ENCODE measurements at places on chromosomes 11 and 22.

GRCh38 chr11:74866557-74866956 lies 82.3 kb downstream of the XRRA1 start:
- no peak for DNase-seq

- DNase-seq: no peak
Observed at GRCh38 chr22:38452373-38453065, 2.5 kb downstream of the KCNJ4 start.

- DNase-seq: no peak
Observed at GRCh38 chr22:44638971-44639760, 62.8 kb upstream of the PRR5 start.

- no peak for DNase-seq
Observed at GRCh38 chr11:75430714-75431532, 2.1 kb downstream of the KLHL35 start.

GRCh38 chr11:132904607-132905006 lies 627.7 kb downstream of the OPCML start:
- no peak for DNase-seq

GRCh38 chr22:20595461-20595860 lies 88.1 kb downstream of the MED15 start:
- DNase-seq: no peak

- DNase-seq: no peak
Observed at GRCh38 chr11:47620836-47621378, 21.5 kb downstream of the MTCH2 start.

DNA sequence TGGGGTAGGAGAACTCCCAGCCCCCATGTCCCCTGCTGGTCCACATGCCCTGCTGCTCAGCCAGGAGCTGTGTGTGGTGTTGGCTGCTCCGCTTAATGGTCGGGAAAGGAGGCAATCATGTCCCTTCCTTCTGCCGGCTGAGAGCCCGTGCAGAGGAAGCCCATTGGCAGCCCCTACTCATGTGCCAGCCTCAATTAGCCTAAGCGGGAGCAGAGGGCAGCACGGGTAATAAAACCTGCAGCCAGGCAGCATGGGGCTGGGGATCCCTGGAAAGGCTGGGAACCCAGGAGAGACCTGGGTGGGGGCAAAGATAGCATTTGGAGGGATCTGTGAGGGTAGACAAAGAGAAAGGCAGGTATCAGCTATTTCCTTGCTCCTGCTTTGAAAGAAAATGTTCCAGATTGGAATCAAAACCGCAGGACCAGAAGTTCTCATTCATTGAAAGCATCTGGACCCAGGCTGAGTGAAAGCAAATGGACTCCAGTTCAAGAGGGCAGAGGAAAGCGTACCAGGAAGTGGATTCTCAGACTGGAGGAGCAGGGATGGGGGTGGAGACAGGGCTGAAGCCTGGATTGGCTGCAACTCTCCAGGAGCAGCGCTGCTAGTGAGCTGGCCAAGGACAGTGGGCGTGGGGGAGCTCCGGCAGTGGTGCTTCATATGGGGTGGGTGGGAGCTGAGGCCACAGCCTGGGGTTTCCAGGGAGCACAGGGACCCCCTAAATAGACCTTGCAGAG lies 103.4 kb upstream of the NECTIN1 start:
- no peak for DNase-seq

DNA sequence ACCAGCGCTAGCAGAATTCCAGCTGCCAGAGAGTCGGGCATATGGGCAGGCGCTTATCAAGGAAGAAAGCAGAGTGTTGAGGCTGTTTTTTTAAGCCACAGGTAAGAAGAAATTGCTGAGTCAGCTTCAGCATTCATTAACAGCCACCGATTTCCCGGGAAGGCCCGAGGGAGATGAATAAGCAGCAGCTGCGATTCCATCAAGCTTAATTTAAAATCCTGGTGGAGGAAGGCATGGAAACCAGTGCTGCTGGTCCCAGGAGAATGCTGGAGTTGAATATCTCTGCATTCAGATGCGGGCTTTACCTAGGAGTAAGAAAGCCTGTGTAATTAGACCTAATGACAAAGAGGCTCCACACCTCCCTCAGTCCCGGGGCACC lies 168.8 kb downstream of the BRD1 start:
- DNase-seq: no peak

DNA sequence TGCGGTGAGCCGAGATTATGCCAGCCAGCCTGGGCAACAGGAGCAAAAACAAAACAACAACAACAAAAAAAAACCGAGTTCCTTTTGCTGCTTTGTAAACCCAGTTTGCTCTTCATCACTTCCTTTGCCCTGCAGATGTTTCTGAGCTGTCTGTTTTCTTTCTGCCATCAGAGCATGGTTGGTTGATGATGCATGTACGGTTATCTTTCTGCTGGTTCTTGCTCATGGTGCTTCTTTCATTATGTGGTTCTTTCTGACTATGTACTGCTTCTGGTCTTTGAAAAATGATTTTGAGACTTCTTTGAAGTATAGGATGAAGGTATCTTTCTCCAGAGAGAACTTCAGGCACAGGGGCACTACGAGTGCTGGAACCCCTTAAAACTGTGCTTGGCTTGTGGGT lies 13.2 kb downstream of the TANGO2 start:
- no peak for DNase-seq

- no peak for DNase-seq
Observed at GRCh38 chr11:62450543-62451240, 31.9 kb downstream of the SCGB1A1 start.

- DNase-seq: peak; percentile 58
Observed at GRCh38 chr11:12192794-12193514, 82.6 kb downstream of the MICAL2 start.

DNA sequence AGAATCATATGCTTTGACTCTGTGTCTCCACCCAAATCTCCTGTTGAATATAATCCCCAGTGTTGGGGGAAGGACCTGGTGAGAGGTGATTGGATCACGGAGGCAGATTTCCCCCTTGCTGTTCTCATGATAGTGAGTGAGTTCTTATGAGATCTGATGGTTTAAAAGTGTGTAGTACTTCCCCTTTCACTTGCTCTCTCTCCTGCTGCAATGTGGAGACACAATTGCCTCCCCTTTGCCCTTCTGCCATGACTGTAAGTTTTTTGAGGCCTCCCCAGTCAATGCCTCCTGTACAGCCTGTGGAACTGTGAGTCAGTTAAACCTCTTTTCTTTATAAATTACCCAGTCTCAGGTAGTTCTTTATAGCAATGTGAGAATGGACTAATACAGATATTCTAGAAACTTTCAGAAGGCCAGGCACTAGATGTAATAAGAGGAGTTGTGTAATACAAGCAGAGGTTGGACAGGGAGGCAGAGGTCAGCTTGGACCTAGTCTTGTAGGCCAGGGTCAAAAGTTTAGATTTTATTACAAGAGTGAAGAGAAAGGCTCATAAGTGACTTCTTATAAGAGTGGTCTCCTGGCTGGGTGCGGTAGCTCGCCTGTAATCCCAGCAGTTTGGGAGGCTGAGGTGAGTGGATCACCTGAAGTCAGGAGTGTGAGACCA lies 9.3 kb upstream of the SERPING1 start:
- peak; percentile 33 for DNase-seq

- no peak for DNase-seq
Observed at GRCh38 chr11:15258433-15259165, 143.9 kb downstream of the INSC start.

GRCh38 chr22:40007853-40008710 lies 13.3 kb downstream of the FAM83F start:
- DNase-seq: peak; percentile 87

- DNase-seq: no peak
Observed at GRCh38 chr22:44659140-44659539, 42.9 kb upstream of the PRR5 start.

- no peak for DNase-seq
Observed at GRCh38 chr11:117020287-117020686, 77.9 kb downstream of the SIK3 start.

DNA sequence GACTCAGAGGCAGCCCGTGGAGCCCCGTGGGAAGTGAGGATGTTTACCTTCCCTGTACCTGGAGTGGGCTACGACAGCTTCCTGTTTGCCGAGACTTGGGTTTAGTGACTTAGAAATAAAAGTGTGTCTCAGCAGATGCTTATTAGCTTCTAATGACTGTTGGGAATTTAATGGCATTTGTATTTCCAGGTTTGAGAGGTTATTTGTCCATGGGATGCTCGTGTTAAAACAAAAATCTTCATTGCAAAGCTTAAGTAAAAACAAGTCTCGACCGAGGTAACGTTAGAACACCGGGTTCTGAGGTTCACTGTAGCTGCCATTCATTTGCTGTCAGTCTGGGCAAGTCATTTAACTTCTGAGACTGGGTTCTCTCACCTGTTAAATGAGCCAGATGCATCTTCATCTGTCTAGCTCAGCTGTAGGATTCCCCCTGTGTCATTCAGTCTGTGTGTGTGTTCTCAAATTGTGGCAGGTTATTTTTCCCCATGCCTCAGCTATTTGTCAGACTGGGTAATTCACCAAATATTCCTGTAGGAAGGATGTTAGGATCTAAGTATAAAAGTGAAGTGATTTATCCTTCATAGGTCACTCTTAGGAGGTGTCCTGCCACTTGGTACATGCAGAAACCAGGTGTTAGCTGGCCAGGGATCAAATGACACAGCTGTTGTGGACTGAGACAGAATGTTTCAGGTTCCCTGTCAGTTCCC lies 791 bp downstream of the EI24 start:
- no peak for DNase-seq

DNA sequence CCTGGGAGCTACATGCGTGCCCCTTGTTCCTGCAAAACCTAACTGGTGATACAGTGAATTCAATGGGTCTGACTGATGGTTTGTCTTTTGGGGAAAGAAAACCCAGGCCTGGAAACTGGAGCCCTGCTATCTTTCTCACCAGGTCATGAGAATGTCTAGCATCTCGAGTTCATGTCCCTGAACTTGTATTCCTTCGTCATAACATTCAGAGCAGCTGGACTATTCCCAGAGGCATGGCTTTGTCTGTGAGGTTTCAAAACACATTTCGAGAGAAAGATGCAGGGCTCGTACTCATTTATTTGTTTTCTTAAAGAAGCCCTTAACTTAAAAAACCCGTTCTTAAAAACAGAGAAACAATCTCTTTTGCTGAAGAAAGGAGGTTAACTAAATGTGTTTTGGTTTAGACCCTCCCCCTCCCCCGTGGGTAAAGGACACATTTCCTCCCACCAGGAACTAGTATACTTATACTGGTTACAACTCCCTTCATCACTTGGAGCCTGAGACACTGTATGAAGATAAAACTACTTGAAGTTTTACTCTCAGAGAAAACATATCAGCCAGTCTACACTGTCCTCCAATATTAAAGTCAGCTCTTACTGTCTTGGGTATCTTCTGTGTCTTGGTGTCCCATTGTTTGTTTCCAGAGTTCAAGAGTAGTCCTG lies 43.2 kb downstream of the ME3 start:
- DNase-seq: no peak

DNA sequence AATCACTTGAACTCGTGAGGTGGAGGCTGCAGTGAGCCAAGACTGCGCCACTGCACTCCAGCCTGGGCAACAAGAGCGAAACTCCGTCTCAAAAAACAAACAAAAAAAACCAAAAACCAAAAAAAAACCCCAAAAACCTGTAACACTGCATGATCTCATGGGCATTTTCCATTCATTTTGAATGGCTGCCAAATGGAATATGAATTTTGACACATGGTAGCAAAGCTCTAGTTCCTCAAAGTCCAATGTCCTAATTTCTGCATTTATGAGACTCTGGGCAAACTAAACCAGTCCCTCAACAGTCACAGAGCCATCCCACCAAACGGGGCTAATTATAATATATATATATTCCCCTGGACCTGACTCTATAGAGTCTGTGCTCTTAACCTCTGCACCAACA lies 61.8 kb downstream of the SGSM3 start:
- peak; percentile 85 for DNase-seq

DNA sequence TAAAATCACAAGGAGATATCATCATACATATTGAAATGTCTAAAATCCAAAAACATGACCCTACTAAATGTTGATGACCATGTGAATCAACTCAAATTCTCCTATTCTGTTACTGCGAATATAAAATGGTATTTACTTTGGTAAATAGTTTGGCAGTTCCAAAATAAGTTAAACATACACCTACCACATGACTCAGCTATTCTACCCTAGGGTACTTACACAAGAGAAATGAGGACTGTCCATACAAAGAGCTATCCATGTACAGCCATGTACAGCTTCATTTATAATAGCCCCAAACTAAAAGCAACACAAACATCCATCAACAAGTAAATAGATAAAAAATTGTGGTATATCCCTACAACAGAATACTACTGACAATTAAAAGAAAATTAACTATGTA lies 346.1 kb upstream of the TENM4 start:
- no peak for DNase-seq

DNA sequence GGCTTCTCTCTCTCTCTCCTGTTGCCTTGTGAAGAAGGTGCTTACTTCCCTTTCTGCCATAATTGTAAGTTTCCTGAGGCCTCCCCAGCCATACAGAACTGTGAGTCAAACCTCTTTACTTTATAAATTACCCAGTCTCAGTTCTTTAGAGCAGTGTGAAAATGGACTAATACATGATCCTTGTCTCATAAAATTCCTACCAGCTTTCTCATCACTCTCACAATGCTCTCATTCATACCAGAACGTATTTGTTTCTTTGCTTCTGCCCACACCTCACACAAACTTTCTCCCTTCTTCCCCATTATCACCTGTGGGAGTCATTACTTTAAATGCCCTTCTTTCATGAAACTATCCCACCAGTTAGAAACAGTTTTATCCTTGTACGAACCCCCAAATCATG lies 62.7 kb upstream of the ARHGAP42 start:
- no peak for DNase-seq

GRCh38 chr11:18853086-18853720 lies 61.6 kb upstream of the PTPN5 start:
- no peak for DNase-seq

- no peak for DNase-seq
Observed at GRCh38 chr22:25716637-25717036, 25.4 kb upstream of the MYO18B start.

GRCh38 chr22:36277482-36278291 lies 24.8 kb downstream of the APOL1 start:
- DNase-seq: peak; percentile 62

GRCh38 chr11:102573851-102574250 lies 43.3 kb upstream of the MMP7 start:
- no peak for DNase-seq

- peak; percentile 22 for DNase-seq
Observed at GRCh38 chr11:22337596-22338485, at the start of gene SLC17A6. Gene SLC17A6, plus strand, starts transcription at chr11:22338381. Its CDS starts 153 bp downstream, at chr11:22338534.

DNA sequence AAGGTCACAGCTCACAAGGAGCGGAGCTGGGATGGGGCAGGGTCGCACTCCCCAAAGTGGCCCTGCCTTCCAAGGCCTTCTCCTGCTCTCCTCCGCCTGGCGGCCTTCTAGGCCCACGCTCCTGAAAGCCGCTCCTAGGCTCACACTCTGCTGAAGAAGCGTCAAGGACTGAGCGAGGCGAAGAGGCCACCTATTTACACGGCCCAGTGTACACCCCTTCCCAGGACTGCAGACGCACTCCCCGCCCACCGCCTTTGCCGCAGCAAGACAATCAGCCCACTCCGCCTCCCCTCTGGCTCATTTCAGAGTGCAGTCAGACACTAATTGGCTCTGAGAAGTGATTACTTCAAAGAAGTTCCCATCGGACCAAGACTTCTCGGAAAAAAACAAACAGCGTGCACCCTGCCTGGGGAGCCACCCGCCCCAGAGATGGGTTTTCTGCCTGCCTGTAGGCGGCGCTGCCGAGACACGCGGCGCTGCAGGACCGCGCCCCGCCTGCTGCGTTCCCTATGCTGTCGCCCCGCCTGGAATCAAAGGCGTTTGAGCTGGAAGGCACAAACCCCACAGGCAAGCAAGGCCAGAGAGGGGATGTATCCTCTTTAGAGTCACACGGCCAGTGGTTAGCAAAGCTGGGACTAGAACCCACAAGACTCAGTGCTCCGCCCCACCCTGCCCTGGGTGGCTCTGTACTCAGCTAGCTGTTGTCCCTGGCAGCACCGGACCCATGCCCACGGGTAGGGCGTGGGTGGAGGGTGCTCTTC lies 414.8 kb downstream of the BUD13 start:
- peak; percentile 33 for DNase-seq

All from inflammatory macrophage (primary cell).